Umbilical cord (tissue), 2 donors: ENCODE measurements at places on chromosomes 6 and 20.
A peak's percentile ranks its signal among the peaks of the same experiment; 100 is the strongest.

GRCh38 chr20:34569598-34569997, 11.1 kb downstream of the MAP1LC3A start:
- no peak for DNase-seq

DNA sequence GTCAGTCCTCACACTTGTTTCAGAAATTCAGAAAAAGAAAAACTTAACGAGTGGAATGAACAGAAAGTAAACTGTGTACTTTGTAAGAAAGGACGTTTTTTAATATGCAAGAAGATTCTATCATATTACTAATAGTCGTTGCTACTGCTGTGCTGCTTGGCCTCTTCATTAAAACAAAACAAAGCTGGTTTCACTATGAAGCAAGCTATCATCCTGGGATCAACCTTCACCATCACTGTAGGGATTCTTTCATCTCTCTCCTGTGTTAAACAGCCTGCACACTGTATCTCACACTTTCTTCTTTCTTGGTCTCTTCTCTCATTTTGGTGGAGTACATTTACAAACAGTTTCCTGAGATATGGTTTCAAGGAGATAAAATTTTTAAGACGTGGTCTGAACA, 284.2 kb downstream of the BTBD9 start:
- DNase-seq: no peak

- DNase-seq: no peak
These were observed 48.1 kb upstream of the CTAGE9 start for GRCh38 chr6:131758920-131759319.

DNA sequence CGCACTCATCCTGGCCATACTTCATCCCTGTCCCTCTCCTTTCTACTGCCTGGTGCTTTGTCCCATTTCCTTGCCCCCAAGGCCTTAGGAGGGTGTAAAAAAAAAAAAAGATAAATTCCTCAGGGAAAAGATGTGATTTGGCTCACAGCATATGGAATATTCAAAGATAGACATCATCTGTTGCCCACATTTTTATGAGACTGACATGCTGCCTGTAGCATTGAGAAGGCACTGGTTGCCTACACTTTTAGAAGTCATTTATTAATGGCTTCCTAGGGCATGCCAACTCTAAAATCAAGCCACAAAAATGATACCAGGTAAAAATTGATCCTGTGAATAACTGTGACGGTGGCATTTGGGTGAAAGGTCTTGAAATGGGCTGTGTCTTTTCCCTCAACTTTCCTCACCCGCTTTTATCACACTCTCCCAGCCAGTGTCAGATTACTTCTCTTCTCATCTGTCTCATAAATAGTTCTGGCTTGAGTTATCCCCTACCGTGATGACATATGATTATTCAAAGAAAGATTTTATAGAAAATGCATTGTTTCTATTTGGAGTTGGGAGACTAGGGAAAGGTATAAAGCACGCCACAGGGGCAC, 139.4 kb downstream of the CARMIL1 start:
- peak; percentile 21 for DNase-seq

GRCh38 chr20:40945754-40946450, 82.7 kb upstream of the TOP1 start:
- DNase-seq: peak; percentile 72

DNA sequence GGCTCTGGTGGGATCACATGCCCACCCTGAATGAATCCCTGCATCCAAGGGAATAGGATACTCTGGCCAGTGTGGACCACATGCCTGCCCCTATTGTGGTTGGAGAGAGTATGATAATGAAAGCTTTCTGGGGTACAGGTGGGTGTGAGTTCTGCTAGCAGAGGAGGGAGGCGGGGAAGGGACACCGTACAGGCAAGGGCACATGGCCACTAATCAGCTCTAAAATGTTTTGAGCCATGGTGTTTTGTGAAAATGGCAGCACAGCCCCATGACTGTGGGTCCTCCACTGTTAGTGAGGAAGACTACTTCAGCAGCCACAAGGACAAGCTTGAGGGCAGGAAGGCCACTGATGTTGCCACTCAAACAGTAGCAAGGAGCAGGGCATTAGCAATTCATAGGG, 11.9 kb upstream of the DHX35 start:
- DNase-seq: no peak

- no peak for DNase-seq
These were observed 109.1 kb downstream of the UTRN start for GRCh38 chr6:144394210-144394609.

- no peak for DNase-seq
These were observed 47.0 kb upstream of the TBX18 start for GRCh38 chr6:84811351-84811750.

DNA sequence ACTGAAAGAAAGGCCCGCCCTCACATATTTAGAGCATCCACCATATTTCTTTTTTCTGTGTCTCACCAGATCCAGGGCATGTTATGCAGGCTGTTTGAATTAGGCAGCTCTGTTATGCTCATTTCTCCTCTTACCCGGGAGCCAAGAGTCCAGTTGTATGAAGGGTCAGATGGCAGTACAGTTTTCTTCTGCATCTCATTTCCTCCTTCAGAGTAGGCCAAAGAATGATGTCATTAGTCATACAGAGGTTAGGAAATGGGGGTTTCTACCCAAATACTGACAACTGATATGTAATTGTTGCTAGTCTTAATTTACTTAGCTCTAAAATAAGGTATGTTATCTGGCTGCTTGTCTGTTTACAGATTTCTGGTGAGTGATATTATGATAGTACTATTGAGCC, 130.8 kb downstream of the SOBP start:
- DNase-seq: no peak

GRCh38 chr6:11952316-11952715, 59.8 kb upstream of the HIVEP1 start:
- peak; percentile 35 for DNase-seq

- DNase-seq: no peak
These were observed 162.7 kb upstream of the SUPT3H start for GRCh38 chr6:45540375-45540920.

DNA sequence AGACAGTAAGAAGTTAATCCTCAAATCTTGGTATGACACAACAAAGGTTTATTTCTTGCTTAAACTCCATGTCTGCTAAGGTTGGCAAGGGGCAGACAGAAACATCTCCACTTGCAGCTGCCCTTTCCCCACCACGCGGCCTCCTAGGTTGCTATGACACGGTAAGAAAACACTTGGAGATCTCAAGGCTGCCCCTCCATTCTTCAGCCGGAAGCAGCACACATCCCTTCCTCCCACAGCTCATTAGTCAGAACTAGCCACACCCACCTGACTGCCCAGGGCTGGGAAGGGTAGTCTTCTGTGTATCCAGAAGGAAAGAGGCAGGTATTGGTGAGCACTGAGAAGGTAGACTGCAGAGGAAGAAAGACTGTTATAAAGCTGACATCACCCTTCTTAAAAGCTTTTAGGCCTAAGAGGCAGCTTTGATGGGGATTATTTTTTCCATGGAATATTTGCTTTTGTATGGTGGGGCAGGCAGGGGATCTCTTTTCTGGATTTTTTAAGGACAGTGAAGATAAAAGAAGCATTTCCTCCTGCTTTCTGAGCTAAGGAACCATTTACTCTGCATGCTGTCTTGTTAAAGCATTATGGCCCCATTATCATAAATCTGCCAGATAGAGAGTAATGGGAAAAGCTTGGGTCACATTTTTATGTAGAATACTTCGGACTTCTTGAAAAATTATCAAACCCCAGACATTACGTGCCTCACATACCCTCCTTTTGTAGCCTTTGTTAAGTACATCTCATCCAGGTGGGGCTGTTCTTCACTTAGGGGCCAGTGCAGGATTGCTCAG, 41.6 kb downstream of the MRAP2 start:
- DNase-seq: peak; percentile 86

DNA sequence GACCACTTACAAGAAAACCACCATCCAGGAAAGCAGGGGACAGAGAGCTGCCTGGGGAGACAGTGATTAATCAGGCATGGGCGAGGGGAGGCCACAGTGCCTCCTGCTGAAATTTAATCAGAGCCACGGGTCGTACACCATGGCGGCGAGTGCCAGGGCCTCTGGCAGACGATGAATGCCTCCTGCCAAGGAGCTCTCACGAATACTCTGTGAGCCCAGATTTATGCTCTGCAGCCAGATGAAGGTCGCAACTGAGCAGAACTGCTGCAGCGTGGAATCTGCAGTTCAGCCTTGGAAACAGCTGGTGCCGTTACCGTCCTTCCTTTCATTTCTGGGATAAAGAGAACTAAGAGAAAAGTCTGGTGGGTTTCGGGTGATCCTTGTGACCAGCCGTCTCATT, 85.6 kb downstream of the BFSP1 start:
- DNase-seq: no peak

GRCh38 chr6:71402096-71402495, 113.5 kb downstream of the OGFRL1 start:
- no peak for DNase-seq

GRCh38 chr6:42041481-42042053, 8.8 kb upstream of the TAF8 start:
- peak; percentile 75 for DNase-seq

- DNase-seq: no peak
These were observed 217.3 kb downstream of the LRFN2 start for GRCh38 chr6:40369891-40370290.

DNA sequence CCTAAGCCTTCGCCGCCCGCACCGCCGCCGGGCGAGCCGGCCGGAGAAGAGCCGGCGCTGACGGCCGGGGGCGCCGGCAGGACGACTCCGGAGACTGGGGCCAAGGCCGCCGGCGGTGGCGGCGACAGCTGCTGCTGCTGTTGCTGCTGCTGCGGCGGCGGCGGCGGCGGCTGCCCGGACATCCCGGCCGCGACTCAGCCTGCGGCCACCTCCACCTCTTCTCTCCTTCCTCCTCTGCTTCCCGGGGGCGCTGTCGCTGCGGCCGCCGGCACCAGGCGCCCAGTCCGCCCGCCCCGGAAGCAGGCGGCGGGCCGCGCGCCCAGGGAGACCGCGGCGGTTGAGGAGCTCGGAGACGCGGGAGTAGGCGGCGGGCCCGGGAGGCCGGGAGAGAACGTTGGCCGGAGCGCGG, 307 bp downstream of the RANBP9 start:
- no peak for DNase-seq

DNA sequence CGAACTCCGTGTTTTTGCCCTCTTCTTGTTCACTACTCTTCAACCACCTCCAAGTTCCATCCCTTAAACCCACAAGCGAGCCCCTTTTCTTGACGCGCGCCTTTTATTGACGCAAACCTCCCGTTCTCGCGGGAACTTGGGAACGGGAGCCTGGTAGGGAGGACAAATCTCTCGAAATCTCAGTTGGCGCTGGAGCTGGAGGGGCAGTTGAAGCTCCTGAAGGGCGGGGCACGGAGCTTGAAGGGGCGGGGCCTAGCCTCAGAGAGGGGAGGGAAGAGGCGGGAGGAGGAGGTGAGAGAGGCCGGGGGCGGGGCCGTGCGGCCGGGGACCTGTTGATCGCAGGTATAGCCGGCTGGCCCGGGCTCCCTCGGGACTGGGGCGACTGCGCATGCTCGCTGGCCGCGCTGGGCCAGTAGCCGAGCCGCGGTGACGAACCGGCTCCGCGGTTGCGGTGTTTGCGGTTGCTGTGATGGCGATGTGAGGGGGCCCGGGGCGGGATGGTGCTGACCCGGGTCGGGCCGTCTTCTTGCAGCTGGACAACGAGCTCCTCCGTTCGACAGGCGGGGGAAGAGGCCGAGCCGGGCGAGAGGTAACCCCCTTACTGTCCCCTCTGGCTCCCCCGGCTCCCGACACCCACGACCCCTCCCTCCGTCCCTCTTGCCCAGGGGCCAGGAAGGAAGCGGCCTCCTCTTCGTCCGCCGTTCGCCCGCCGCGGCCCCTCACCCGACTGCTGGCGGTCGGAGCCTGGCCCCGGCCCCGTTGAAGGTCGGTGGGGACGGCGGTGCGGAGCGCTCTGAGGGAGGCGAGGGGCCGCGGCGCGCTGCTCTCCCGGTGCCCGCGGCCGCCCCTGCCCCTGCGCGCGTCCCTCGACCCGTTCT, at the start of gene FAM135A:
TSS of gene FAM135A (plus strand) at position 395 of the 878 bp plus-strand sequence. CDS start 14,835 bp downstream, outside the sequence.
- DNase-seq: peak; percentile 99

DNA sequence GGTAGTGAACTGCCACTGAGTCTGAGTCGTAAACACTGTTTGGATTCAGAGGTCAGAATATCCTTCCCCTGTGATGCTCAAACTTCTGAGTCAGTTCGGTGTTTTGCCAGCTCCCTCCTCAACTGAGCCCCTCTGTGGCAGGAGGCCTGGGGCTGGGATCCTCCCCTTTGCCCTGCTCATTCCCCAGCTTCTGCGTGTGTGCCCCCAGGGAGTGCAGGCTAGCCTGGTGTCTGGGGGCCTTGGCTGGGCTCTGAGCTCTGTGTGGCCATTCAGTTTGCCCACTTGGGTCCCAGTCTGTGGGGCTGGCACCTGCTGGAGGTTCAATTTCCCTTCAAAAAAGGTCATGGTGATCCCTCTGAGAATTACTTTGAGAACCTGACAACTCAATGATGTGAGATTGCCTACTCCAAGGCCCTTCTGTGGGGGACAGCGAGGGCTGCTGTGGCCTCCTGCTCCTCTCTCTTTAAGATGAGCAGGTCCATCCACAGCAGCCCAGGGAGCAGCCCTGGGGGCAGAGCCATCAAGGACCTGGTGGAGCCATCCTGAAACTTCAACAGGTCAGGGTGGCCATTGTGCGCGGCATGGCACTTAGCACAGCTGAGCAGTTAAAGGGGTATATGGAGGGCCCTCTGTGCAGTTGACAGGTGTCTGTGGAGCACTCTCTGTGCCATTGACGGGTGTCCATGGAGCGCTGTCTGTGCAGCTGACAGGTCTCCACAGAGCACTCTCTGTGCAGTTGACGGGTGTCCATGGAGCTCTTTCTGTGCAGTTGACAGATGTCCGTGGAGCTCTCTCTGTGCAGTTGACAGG, 147.2 kb downstream of the SYCP2 start:
- DNase-seq: no peak

GRCh38 chr6:33112148-33112547, 36.4 kb downstream of the HLA-DPB1 start:
- DNase-seq: peak; percentile 77

DNA sequence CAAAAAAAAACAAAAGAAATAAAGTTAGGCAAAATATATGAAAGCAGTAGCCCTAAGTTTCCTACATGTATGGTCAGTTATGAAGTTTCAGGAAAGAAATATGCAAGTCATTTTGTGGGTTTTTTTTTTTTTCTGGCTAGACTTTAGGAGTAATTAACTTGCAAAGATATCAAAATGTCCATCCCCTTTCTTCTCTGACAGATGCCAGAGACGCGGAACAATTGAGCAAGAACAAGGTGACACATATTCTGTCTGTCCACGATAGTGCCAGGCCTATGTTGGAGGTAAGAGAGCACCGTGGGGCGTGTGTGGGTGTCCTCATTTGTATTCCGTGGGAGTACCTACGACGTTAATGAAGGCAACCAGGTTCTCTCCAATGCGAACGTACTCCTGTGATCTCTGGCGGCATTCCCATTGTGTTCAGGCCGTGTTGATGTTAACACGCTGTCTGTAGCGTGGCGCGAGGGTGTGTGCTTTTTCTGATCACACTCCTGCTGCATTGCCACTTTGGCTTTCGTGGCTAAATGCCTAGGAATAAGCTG, 19.5 kb downstream of the DUSP22 start:
- no peak for DNase-seq

GRCh38 chr6:117448011-117448410, 22.3 kb upstream of the ROS1 start:
- peak; percentile 31 for DNase-seq
